Memory B cell (primary cell): ENCODE measurements at places on chromosomes 11 and 22.
A peak's percentile ranks its signal among the peaks of the same experiment; 100 is the strongest.

DNA sequence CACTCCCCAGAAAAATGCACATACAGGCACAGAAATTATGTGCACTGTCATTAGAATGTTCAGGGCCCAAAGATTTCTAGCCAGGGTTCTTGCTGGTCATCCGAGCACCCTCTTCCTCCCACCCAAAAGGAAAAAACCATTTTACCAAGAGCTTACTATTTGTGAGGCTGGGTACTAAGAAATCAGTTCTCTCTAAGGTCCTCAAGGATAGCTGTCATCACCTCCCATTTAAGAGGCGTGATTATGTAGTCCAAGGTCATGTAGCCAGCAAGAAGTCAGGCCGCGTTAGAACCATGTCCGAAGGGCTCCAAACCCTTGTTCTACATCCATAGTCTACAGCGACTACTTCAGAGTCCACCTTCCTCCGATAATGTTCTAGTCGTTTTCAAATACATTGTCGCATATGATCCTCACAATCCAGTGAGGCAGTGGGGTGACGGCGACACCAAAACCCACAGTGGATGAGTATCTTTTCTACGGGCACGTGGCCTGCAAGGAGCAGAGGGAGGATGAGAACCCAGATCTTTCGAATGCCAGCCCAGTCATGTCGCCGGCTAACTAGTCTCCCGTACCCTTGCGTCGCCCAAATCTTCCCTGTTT lies 634 bp downstream of the TIMM8B start:
- H3K36me3 ChIP-seq: peaks cover 42% of the 10 kb centered on the region
- no peaks in the 10 kb centered on the region for H3K27me3 ChIP-seq
- H3K27ac ChIP-seq: peak overlapping the region; percentile 98

DNA sequence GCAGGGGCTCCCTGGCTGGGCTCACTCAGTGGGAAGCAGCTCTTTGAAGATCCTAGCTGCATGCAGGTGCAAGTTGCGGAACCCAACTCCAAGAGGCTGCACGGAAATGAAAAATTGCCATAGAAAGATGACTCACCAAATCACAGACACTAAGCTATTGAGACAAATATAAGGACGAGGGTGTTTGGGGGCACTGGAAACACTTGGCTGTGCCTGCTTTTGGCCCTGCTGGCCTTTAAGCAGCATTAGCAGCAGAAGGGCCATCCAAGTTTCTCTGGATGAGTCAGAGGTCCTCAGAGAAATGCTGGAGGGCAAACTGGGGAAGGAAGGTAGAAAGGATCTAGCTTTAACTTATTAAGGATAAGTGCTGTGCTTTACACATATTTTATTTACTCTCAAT lies 282.3 kb downstream of the KIRREL3 start:
- no peaks in the 10 kb centered on the region for H3K4me1 ChIP-seq
- H3K36me3 ChIP-seq: no peaks in the 10 kb centered on the region
- DNase-seq: no peak
- no peak overlapping the region for H3K4me3 ChIP-seq
- no peak overlapping the region for H3K27ac ChIP-seq

GRCh38 chr11:96384156-96384555 lies 5.6 kb downstream of the CCDC82 start:
- peaks cover 23% of the 10 kb centered on the region for H3K36me3 ChIP-seq
- DNase-seq: no peak
- no peak overlapping the region for H3K4me3 ChIP-seq

DNA sequence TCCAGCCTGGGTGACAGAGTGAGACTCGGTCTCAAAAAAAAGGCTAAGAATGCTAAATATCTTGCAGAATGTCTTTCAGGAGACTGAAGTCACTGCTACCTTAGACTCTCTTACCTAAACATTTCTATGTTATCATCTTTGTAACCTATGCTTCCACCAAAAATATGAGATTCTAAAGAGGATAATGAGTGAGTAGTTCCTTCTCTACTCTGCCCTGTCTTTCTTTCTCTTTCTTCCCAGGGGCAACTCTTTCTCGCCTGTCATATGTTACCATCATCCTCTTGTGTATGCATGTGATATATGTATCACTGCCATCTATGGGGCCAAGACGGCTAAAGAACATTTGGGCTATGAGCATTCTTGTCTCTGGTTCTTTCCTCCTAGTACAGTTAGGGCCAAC lies 9.0 kb upstream of the RASSF10 start:
- H3K27me3 ChIP-seq: peaks cover 7% of the 10 kb centered on the region
- H3K27ac ChIP-seq: no peak overlapping the region
- no peak for DNase-seq
- no peaks in the 10 kb centered on the region for H3K4me1 ChIP-seq
- H3K36me3 ChIP-seq: no peaks in the 10 kb centered on the region
- no peak overlapping the region for H3K4me3 ChIP-seq

DNA sequence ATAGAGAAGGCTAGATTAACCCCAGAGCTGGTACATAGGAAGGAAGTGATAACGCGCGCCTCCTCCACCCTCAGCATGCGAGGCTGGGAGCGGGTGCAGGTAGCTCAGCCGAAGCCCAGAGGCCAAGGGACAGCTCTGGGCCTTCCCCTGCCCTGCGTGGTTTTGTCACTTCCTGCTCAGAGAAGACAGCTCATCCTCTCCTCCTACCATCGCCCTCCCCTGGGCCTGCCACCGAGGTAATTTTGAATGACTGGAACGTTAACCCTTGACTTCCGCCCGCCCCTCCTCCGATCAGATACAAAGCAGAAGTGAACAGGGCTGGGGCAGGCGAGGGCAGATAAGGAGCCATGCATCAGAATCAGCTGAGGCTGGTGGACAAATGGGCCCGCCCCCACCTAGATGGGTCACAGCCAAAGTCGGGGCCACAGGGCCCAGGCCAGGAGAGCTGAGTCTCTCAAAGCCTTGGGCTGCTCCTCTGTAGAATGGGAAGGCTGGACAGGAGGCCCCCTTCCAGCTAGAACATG lies 1.6 kb downstream of the RAC2 start:
- peak; percentile 70 for DNase-seq
- H3K27me3 ChIP-seq: no peaks in the 10 kb centered on the region
- H3K36me3 ChIP-seq: peaks cover 26% of the 10 kb centered on the region
- peak overlapping the region; percentile 79 for H3K4me3 ChIP-seq
- H3K4me1 ChIP-seq: peaks cover 63% of the 10 kb centered on the region

DNA sequence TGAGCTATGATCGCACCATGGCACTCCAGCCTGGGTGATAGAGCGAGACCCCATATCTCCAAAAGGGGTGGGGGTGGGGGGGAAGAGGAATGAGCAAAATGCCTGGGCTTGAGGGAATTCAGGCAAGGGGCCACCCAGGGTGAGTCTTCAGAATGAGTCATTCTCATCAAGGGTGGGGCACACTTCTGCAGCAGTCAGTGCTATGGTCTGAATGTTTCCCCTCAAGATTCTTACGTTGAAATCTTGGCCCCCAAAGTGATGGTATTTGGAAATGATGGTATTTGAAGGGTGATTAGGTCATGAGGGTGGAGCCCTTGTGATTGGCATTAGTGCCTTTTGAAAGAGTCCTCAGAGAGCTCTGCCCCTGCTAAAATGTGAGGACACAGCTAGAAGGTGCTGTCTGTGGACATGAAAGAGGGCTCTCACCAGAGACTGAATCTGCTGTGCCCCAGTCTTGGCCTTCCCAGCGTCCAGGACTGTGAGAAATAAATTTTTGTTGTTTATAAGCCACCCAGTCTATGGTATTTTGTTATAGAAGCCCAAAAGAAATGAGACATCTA lies 86.4 kb upstream of the THY1 start:
- no peak overlapping the region for H3K4me3 ChIP-seq
- no peak for DNase-seq
- peaks cover 12% of the 10 kb centered on the region for H3K4me1 ChIP-seq
- no peaks in the 10 kb centered on the region for H3K36me3 ChIP-seq
- peaks cover 5% of the 10 kb centered on the region for H3K27me3 ChIP-seq

GRCh38 chr22:44894782-44895181 lies 115.0 kb downstream of the PHF21B start:
- H3K4me1 ChIP-seq: no peaks in the 10 kb centered on the region
- no peaks in the 10 kb centered on the region for H3K36me3 ChIP-seq
- no peak for DNase-seq
- H3K27ac ChIP-seq: no peak overlapping the region
- peaks cover 2% of the 10 kb centered on the region for H3K27me3 ChIP-seq

DNA sequence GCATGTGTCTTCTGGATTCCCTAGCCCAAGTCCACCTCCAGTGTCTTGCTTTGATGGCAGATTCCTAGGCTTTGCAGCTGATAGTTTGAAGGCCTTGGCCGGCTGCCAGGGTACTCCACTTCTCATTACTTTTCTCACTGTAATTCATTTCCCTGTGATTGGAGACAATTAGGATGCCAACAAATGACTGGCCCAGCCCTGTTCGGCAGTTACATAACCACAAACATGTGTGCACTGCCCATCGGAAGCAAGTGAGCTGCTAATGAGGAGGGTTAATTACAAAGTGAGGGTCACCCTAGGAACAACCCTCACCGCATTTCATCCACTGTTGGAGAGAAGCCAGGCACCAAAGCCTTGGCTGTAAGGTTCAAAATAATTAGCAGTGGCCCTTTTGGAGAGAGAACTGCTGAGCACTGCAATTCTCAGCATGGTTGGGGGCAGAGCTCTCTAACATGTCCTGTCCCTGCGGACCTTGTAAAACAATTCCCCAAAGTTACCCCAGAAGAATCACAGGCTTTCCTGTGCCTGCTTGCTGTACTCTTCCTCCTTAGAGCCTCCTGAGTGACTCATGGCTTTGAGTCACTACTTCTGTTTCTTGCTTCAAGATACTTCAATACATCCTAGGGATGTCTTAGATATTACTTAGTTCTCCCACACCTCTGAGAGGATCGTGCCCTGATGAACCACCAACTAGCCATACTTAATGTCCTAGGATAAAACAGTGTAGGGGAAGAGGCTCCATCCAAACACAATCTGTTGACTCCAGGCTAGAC lies 109.7 kb upstream of the GALNT18 start:
- peaks cover 16% of the 10 kb centered on the region for H3K27me3 ChIP-seq
- H3K27ac ChIP-seq: no peak overlapping the region
- H3K4me3 ChIP-seq: no peak overlapping the region
- H3K36me3 ChIP-seq: no peaks in the 10 kb centered on the region
- no peak for DNase-seq

GRCh38 chr22:27388090-27388600 lies 413.4 kb downstream of the MN1 start:
- H3K27ac ChIP-seq: no peak overlapping the region
- no peak overlapping the region for H3K4me3 ChIP-seq
- H3K4me1 ChIP-seq: peaks cover 4% of the 10 kb centered on the region
- DNase-seq: no peak
- H3K36me3 ChIP-seq: no peaks in the 10 kb centered on the region

DNA sequence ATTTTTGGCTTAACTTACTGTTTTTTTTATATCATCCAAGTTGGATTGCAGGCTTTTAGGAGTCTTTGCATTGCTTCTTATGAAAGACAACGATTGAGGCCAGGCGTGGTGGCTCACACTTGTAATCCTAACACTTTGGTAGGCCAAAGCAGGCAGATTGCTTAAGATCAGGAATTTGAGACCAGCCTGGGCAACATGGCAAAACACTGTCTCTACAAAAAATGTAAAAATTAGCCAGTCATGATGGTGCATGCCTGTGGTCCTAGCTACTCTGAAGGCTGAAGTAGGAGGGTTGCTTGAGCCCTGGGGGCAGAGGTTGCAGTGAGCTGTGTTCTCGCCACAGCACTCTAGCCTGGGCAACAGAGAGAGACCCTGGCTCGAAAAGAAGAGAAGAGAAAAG lies 56.6 kb downstream of the BID start:
- H3K36me3 ChIP-seq: peaks cover 6% of the 10 kb centered on the region
- H3K4me1 ChIP-seq: no peaks in the 10 kb centered on the region
- no peak for DNase-seq
- no peaks in the 10 kb centered on the region for H3K27me3 ChIP-seq
- no peak overlapping the region for H3K4me3 ChIP-seq

DNA sequence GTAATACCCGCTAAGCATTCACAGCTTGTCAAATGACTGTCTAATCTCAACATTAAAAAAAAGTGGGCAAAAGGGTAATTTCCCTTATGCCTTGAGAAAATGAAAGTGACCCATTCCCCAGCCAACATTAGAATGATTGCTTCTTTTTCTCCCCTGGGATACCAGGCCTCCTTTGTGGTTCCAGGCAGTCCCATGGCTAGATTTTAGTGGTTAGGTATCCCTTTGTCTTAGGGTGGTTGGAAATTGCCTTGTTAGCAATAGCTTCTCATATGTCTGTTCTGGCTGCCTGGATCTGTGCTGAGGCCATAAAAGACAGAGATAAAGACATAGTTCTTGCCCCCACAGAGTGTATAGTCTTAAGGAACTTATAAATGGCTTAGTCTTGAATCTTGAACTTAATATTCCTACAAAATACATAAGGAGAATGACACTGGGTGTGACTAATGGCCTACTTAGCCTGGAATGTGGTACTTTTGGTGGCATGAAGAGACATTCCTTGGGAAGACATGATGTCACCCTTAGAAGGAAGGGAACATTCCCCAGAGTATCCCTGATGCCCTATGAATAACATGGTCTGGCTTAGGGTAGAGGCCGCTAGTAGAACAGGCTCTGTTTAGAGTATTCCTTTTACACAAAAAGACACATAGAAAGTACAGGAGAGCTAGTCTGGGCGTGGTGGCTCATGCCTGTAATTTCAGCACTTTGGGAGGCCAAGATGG lies 90.3 kb downstream of the ZBTB16 start:
- no peaks in the 10 kb centered on the region for H3K27me3 ChIP-seq
- H3K36me3 ChIP-seq: no peaks in the 10 kb centered on the region
- no peak overlapping the region for H3K4me3 ChIP-seq
- DNase-seq: no peak
- H3K4me1 ChIP-seq: peaks cover 13% of the 10 kb centered on the region

- H3K27me3 ChIP-seq: no peaks in the 10 kb centered on the region
- peak overlapping the region; percentile 96 for H3K4me3 ChIP-seq
- DNase-seq: peak; percentile 84
- H3K36me3 ChIP-seq: peaks cover 1% of the 10 kb centered on the region
- H3K27ac ChIP-seq: peak overlapping the region; percentile 100
- H3K4me1 ChIP-seq: peaks cover 36% of the 10 kb centered on the region
Observed at GRCh38 chr11:58577555-58578135, 1.2 kb upstream of the ZFP91 start.

DNA sequence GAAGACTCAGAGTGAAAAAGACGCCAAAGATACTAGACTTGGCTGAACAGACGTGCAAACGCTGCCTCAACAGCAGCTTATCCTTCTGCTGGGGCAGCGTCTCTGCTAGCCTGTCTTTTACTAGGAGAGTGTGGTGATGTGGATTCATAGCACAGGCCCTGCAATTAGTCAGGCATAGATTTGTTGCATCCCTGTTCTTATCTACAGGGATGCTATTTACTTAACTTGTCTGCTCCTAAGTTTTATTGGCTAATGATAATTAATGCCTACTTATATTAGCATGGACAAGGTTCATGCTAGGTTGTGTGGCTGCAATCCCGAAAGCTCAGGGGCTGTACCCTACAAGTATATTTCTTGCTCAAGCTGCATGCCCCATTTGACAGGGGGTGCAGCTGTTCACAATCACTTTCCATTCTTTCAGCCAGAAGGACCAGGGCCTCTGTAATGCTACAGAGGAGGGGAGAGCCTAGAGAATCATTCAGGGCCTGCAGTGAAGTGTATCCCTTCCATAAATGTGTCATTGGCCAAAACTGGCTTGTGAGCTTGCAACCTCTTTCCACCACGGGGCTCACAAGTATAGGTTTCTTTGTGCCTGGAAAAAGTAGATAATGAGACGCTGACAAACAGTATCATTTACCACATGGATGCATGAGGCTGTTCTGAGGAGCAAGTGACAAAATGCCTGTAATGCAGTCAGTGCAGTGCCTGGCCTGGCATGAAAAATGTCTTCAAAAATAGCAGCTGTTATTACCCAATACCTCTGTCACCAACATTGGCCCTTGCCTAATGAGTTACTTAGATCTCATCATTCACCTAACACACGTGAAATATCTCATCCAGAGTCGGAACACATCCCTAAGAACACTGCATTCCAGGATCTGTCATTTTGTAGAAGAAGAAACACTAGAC lies 685.8 kb upstream of the API5 start:
- H3K36me3 ChIP-seq: no peaks in the 10 kb centered on the region
- no peak for DNase-seq
- no peak overlapping the region for H3K27ac ChIP-seq
- H3K4me1 ChIP-seq: no peaks in the 10 kb centered on the region
- H3K4me3 ChIP-seq: no peak overlapping the region
